Stimulated activated CD8-positive, alpha-beta memory T cell treated with anti-CD3 and anti-CD28 coated beads, Interleukin-2, amount 100 ng/mL, for 1 hour (primary cell): ENCODE measurements at places on chromosomes 5 and 9.

DNA sequence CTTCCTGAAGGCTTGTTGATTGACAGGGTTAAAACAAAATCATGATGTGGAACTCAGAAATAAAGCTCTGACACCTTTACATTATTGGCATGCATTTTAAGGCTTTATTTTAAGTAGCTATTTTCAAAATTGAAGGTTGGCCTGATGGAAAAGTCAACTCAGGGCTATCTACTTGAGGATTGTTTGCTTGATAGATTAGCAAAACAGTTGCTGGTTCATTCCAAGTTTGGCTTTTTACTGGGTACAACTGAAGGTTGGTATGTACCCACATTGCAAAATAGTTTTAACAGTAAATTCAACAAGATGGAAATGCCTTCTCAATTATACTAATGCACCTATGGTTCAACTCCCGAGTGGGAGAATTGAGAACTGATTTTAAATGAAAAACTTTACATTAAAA, 161.8 kb upstream of the ELL2 start:
- no peak for DNase-seq

DNA sequence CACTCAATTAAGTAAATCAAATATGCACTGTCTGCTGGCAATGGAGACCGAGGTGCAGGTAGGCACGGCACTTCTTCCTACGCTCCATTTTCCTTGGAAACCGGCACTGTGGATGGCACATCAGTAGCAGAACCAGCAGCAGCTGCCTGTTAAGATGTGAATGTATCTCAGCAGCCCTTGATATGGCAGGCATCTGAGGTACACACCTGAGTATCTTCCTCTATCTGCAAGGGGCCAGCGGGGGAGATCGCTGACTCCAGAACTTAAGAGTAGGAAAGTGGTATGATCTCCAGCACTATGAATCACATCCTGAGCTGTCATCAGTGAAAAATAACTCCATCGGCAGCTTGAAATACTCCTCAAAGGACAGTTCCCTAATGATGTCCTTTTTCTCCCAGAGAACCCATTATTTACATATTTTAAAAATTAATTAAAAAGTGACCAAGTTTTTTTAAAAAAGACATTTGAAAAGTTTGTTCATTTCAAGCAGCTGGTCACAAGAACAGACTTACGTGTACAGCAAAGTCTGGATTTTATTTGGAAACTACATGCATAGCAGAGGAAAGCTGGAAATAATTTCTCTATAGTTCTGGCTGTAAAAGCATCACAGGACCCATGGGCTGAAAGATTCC, 97.1 kb downstream of the ADAMTS12 start:
- no peak for DNase-seq

DNA sequence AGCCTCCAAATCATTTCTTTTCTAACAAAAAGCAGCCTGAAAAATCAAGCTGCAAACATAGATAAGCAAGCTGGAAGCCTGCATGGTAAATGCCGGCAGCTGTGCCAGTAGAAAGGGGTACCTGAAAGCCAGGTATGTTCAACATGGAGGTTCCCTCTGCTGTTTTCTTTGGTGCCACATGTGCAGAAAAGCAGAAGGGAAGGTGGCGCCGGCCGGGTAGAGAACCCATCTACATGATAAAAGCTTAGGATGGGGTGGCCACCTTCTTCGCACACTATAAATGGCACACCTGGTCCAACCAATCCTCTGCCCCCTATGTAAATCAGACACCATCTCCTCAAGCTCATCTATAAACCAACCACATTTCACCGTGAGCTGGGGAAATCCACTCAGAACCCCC, 268.9 kb upstream of the IRX2 start:
- DNase-seq, result no peak

DNA sequence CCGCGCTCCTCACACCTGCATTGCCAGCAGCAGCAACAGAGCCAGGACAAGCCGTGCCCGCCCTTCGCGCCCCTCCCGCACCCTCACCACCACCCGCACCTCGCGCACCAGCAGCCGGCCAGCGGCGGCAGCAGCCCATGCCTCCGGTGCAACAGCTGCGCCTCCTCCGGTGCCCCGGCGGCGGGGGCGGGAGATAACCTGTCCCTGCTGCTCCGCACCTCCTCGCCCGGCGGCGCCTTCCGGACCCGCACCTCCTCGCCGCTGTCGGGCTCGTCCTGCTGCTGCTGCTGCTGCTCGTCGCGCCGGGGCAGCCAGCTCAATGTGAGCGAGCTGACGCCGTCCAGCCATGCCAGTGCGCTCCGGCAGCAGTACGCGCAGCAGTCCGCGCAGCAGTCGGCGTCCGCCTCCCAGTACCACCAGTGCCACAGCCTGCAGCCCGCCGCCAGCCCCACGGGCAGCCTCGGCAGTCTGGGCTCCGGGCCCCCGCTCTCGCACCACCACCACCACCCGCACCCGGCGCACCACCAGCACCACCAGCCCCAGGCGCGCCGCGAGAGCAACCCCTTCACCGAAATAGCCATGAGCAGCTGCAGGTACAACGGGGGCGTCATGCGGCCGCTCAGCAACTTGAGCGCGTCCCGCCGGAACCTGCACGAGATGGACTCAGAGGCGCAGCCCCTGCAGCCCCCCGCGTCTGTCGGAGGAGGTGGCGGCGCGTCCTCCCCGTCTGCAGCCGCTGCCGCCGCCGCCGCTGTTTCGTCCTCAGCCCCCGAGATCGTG, 517 bp downstream of the KCNN2 start:
- no peak for DNase-seq

DNA sequence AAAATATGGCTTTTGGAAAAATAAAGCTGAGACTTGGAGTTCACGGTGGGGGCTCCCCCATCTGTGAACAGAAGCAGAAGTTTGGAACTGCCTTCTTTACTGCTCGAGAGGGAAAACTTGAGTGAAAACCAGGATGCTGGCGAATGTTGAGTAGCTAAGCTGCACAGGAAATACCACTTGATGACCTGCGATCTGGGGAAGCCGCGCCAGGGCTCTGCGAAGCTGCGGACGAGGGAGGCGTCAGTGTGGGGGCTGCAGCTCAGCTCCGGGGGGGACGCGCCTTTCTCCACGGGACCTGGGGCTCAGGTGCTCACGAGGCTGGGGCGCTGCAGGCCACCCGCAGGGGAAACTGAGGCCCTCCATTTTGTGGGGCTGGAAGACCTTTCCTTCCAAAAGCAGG, 62.3 kb downstream of the TENT4A start:
- DNase-seq, result no peak

DNA sequence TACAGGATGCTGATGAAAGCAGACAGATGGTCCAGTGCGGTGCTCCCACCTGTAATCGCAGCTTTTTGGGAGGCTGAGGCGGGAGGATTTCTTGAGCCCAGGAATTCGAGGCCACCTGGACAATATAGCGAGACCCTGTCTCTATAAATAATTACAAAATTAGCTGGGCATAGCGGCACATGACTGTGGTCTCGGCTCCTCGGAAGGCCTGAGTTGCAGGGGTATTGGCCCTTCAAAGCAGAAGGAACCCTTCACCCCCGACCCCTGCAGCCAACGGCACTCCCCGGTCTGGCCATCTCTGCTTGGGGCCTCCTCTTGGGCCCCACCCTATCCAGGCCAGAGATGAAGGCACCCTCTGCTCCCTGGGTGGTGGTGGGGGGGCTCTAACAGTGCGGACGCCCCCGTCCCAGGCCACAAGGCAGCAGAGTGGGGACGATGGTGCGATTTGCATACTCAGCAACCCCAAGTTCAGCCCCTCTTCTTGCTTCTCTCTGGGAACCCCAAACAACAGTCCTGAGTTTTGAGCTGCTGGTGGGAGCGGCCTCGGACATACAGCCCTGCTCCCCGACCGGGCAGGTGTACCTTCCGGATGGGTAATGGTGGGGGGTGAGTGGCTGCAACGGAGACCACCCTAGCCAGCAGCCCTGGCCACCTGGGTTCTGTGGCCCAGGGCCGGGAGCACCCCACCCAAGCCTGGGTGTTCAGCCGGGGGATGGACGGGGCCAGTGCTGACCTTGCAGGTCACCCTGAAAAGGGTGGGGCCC, 50.7 kb downstream of the NACC2 start:
- DNase-seq, result no peak

GRCh38 chr5:44927115-44927733, 118.5 kb downstream of the MRPS30 start:
- no peak for DNase-seq

- no peak for DNase-seq
Observed at GRCh38 chr5:134769206-134769605, 10.6 kb downstream of the DDX46 start.

DNA sequence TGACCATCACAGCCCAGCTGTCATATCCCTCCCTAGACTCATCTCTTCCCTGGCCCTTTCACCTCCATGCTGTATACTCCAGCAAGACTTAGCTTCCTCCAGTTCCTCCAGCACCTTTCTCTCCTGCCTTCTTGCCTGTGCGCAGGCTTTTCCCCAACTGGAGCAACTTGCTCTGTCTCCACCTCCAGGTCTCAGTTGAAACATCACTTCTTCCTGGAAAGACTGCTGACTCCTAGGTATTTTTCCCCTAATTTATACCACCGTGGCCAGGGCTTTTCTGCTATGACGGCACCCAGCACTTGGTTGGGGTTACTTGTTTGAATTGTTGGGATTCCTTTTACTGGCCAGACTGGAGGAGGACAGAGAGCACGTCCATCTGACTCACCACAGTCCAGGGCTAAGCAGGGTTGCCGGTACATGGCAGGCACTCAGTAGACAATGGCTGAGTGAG, 67.5 kb downstream of the KCNIP1 start:
- no peak for DNase-seq

- DNase-seq, result no peak
Observed at GRCh38 chr9:89484475-89485404, 13.2 kb downstream of the SEMA4D start.

- no peak for DNase-seq
Observed at GRCh38 chr5:38533286-38534155, 22.9 kb downstream of the LIFR start.

DNA sequence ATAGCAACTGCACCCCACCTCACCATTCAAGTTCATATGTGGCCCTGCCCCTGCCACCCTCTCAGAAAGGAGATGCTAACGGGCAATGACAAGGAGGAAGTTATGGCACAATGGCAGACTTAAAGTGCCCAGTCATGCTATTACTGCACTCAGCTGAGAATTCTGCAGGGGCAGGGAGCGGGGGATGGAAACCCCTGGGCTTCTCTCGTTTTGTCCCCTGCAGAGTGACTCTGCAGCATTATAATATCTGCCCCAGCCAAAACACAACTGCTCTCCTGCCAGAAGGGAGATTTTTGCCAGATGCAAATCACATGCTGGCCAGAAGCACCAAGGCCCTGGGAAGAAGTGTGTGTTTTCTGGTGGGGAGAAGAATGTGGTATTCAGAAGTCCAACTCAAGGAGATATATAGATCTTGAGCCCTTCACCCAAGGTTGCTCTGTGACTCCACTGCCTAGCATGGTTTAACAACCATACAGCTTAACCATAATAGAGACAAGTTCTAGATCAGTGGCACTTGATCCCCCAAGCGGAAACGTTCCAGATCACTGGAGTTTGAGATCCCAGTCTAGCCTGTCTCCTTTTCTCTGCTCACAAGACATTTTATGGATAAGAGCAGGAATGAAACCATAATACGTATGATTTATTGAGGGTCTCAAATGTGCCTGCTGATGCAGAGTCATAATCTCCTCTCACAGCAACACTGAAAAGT, 207.0 kb upstream of the MAP3K1 start:
- DNase-seq, result no peak

GRCh38 chr9:115998666-115999065, 154.9 kb upstream of the PAPPA start:
- DNase-seq, result no peak

- no peak for DNase-seq
Observed at GRCh38 chr9:129907201-129907600, 71.9 kb downstream of the USP20 start.

- no peak for DNase-seq
Observed at GRCh38 chr5:54062958-54063357, 247.4 kb downstream of the ARL15 start.

DNA sequence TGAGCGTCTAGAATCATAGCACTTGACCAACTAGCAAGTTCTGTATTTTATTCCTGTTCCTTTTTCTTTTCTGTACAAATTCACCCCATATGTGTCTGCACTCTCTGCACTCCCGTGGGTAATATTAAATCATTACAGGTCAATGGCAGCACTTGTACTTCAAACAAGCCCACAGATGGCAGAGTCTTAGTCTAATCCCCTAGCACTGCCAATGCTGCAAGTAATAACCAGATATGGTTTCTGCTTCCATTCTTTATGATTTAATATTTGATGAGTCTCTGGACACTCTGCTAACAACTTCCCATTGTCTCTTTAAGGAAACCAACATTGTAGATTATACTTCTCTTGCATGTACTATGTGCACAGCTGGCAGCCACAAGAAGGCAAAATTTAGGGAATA, 343.8 kb upstream of the CHD1 start:
- DNase-seq, result no peak

- DNase-seq, result no peak
Observed at GRCh38 chr5:123845356-123846100, 333.6 kb downstream of the CSNK1G3 start.

GRCh38 chr5:168613996-168614395, 34.8 kb upstream of the PANK3 start:
- DNase-seq, result no peak

DNA sequence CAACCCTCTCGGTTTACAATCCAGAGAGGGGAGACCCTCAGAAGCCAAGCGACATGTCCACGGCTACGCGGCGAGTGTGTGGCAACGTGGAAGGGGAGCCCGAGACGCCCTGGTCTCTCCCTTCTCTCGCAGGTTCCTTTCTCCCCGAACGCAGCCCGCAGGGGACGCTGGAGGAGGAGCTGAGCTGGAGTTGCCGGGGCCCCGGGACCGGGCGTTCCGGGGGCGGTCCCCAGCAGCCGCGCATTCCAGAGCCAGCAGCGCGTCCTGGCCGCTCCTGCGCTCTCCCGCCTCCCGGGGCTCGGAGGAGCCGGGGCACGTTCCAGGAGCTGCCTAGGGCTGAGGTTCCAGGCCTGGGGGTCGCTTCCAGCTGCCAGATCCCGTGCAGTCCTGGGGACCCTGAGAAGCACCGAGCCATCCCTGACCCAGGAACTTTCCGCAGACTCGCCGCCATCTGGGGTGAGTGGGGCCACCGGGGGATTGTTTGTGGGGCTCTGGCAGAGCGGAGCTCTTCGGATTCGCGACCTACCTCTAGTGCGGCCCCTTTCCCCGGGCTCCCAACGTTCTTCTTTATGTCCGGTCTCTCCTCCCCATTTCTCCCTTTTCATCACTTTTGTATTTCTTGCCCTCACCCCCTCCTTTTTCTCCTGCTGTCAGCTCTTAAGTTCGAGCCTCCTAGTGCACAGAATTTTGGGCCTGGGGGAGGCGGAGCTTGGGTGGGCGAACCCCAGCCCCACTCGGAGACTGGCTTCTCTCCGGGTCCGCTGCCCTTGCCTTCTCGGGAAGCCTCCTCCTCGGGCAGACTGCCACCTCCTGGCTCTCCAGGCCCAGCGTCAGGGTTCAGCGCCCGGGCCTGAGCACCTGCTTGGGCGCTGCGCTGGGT, at the start of gene SMIM3:
Gene SMIM3, plus strand, starts transcription at position 241 of the 880 bp plus-strand sequence. CDS start 16,684 bp downstream, outside the sequence.
- DNase-seq, result peak; percentile 36
